ENCODE measurements at places on chromosomes 7 and 10.

DNA sequence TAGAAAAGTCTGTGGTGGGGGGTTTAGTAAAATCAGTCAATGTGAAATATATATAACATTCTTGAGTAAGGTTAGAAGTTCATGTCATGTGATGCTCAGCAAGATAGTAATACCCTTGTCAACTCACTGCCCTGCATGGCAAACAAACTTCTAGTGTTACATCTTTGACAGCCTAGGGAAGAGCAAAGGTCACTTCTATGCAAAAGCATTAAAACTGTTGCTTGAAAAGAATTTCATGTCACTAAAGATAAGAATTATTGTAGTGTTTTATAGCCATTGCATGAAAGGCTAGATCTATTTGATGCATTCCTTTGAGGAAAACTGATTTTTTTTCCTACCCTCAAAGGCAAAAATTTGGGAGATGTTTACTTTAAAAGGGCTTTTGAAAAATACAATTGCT is 176.0 kb downstream of the SKAP2 start:
- DNase-seq, result no peak

- DNase-seq, result no peak
Measured at GRCh38 chr7:2282185-2282751, 32.0 kb downstream of the SNX8 start.

- no peak for DNase-seq
Measured at GRCh38 chr10:23512355-23513058, 73.6 kb downstream of the OTUD1 start.

DNA sequence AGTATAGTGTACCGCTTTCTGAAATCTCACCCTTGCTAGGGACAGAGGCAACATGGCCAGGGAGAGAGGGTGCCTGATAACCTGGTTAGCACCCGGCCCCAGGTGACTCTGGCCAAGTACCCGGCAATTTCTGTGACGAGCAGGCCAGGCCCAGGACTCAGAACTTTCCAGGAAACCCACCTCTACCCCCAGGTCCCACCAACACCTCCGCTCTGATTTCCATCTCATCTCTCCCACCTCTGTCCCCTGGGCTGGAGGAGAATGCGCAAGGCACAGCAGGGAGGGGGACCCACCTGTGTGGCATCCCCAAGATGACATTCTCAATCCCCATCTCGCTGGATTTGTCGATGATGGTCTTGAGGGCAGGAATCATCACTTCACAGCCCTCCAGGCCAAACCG is 11.6 kb downstream of the OGDHL start:
- no peak for DNase-seq

GRCh38 chr7:66503036-66503370 is 125.7 kb upstream of the KCTD7 start:
- no peak for DNase-seq

GRCh38 chr10:21314111-21314626 is 211.3 kb downstream of the SKIDA1 start:
- no peak for DNase-seq

DNA sequence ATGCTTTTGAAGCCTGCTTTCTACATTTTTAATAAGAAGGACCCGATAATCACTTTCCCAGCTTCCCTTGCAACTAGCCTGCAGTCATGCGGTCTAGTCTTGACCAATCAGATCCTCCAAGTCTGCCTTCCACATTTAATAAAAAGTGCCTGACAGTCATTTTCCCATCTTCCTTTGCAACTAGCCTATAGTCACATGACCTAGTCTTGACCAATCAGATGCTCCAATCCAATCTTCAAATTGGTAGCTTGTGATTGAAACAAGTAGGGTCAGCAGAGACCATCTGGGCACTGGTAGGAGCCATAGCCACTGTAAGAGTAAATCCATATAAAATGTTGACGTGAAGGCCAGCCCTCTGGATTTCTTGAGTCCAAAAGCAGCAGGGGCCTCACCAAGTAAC is 80.0 kb downstream of the NPTX2 start:
- DNase-seq, result no peak

GRCh38 chr7:4738711-4739527 is 36.5 kb upstream of the AP5Z1 start:
- no peak for DNase-seq

GRCh38 chr7:129375141-129375938 is 58.9 kb upstream of the STRIP2 start:
- DNase-seq, result no peak

GRCh38 chr7:129529643-129530042 is 27.3 kb downstream of the SMKR1 start:
- DNase-seq, result no peak

GRCh38 chr7:156928406-156928747 is 21.1 kb upstream of the NOM1 start:
- DNase-seq, result no peak

DNA sequence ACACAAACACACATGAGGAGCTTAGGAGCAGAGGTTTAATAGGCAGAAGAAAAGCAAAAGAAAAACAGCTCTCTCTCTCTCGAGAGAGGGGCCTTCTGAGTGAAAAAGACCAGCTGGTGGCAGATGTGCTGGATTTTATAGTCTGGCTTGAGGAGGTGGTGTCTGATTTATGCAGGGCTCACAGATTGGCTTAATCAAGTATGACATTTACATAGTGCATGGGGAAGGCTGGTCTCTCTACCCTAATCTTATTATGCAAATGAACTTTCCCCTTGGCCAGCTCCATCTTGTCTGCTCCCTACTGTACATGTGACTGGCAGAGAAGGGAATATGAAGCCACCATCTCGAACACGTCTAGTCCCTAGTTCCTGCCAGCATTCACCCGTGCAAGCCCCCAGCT is 219.5 kb upstream of the ZNF804B start:
- DNase-seq, result no peak

GRCh38 chr10:13705526-13706174 is 118.9 kb downstream of the PRPF18 start:
- no peak for DNase-seq

- DNase-seq, result peak; percentile 68
Measured at GRCh38 chr7:101933688-101934121, 116.3 kb downstream of the CUX1 start.

- no peak for DNase-seq
Measured at GRCh38 chr10:129331207-129331838, 135.7 kb upstream of the MGMT start.

- DNase-seq, result no peak
Measured at GRCh38 chr7:143485094-143485493, 7.4 kb downstream of the TAS2R41 start.

DNA sequence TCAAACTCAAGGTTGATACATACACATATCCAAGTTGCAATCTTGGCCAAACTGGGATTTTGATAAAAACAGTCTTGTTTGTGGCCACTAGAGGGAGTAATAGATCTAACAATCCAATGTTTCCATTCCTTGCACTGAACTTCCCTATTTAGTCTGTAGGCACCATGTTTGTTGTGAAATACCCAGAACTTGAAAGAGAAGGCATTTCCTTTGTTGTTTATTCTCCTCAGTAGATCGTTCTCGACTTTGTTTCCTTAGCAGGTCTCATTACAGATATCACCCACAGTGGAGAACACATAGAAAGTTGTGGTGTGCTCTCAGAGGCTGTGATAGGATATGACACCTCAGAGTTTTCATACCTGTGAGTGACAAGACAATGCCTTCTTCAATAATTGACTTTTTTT is 70.3 kb upstream of the MXI1 start:
- peak; percentile 38 for DNase-seq

DNA sequence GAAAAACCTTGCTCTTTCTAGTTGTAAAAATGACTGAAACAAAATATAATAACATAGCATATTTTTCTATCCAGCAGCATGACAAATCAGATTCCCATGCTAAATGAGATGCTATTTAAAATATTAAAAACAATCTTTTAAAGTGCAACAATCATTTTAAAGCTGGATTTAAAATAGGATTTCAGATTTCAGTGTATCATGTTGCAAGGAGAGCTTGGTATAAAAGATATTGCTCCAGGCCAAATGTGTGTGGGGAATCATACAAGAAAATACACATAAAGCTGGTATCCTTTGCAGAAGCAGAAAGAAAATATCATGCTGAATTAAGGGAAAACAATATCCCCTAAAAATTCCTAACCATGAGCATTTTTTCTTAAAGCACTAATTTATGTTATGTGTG is 42.2 kb downstream of the SLC13A1 start:
- DNase-seq, result no peak

DNA sequence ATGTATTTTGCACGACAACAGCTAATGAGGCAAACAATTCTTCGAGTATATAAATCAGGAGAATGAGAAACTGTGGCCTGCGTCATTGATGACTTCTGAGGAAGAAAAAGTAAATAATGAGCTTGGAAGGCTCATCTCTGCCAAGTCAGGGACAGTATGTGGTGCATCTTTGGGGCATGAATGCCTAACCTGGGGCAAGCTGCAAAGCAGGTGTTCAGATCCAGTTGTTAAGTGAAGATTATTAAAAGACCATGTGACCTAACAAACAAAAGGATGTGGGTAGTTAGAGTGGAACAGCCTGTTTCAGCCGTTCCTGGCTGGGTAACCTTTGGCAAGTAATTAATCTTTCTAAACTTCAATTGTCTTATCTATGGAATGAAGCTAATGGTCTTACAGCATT is 93.0 kb downstream of the LYZL2 start:
- no peak for DNase-seq

DNA sequence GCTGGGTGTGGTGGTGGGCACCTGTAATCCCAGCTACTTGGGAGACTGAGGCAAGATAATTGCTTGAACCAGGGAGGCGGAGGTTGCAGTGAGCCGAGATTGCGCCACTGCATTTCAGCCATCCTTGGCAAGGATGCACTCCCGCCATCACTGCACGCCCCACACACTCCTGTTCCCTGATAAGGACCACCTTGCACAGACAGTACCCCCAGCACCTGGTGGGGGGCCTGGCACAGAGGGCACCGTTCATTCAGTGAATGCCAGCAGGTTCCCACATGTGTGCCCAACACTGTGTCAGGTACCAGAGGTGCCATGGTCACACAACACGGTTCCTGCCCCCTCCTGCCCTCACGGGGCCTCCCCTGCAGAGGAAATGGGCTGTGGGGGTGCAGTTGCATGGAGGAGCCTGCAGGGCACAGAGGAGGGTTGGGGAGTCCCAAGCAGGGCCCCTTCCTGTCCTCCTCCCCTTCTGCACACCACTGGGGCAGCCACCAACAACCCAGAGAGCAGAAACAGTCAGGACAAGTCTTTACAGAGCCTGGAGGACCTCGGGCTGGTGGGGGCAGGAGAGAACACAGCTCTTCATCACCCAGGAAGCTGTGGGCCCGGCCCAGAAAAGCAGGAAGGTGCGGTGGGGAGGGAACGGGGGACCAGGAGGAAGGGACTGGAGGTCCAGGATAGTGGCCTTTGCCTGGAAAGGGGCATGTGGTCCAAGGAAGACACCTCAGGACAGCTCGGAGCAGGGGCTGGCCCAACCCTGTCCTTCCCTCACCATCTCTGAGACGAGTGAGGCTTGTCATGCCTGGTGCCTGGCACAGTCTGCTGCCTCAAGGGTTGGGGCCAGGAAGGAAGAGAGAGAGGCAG is 7.1 kb downstream of the CRYGN start:
- DNase-seq, result peak; percentile 42

DNA sequence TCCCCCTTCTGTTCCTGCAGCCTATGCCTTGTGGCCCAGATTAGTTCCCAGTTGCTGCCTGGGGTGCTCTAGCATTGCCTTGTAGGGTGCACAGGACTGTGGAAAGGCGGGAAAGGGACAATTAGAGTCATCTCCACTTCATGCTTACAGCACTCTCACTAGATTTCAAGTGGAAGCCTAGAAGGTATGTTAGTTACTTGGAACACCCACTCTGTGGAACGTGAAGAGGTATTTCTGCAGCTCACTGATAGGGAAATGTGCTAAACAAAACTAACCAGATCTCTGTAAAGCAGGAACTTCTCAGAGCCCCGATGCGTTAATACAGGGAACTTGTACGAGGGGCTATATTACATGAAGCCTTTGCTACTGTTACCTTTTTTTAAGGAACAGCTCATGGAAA is 19.4 kb downstream of the STMP1 start:
- no peak for DNase-seq

DNA sequence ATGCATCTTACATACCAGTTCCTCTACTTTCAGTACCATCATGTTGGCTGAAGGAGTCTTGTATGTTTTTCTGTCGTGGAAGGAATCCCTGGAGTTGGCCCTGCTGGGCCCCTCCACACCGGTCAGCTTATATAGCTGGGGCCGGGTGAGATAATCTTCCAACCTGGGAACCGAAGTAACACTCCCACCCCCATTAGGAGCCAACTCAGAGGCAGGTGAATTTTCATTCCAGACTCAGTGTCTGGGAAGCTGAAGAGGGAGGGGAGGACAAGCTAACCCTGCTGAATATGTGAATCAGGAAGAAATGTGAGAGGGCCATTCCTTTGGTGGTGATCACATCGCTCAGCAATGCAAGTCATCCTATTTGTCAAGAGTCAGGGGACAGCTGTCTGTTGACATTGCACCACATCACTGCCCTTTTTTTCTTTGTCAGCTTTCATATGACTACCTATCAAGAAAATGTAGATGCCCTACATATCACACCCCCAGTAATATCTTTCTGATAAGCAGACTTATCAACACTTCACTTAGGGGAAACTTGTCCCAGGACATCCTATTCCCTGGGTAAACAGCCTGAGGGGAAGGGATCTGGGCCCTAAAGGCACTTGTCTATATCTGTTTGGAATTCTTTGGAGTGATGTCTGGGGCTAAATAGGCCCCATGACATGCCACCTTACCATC is at the start of gene ANKRD1:
TSS of gene ANKRD1 (minus strand) at position 102 of the 681 bp plus-strand sequence. CDS start at position 42, 60 bp downstream.
- no peak for DNase-seq

- DNase-seq, result no peak
Measured at GRCh38 chr7:142563470-142563869, 185.8 kb upstream of the PRSS1 start.

GRCh38 chr10:1274111-1274661 is 218.0 kb downstream of the WDR37 start:
- no peak for DNase-seq

GRCh38 chr10:125766511-125766910 is 9.1 kb downstream of the MMP21 start:
- no peak for DNase-seq

DNA sequence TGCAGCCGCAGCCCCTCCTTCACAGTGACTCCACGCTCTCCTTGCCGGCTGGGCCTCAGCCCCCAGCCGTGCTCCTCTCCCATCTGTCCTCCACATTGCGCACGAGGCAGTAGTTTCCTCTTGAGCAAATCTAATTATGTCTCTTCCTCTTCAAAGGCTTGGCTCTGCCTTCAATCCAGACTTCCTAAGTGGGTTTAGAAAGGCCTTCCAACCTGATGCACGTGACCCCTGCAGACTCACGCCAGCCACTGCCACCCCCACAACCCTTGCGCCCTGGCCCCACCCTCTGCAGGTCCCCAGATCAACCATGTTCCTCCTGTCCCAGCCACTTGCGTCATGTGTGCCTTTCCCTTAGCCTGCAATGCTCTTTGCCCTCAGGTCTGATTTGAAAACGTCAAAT is 75.0 kb upstream of the ADAM12 start:
- DNase-seq, result no peak

- DNase-seq, result no peak
Measured at GRCh38 chr10:123515661-123516060, 150.5 kb upstream of the GPR26 start.

- no peak for DNase-seq
Measured at GRCh38 chr7:121388950-121389349, 7.2 kb downstream of the FAM3C start.

GRCh38 chr10:112375721-112376395 is 1.9 kb downstream of the ACSL5 start:
- peak; percentile 77 for DNase-seq

Data from GM06990 (cell line).